ENCODE measurements at places on chromosomes 3 and 15.

GRCh38 chr3:18643281-18643680 lies 218.1 kb upstream of the SATB1 start:
- no peak for DNase-seq

GRCh38 chr15:52790169-52790708 lies at the start of gene ONECUT1:
Gene ONECUT1, minus strand, starts transcription at chr15:52790336. Its CDS starts 452 bp downstream, at chr15:52789884.
- peak; percentile 82 for DNase-seq

DNA sequence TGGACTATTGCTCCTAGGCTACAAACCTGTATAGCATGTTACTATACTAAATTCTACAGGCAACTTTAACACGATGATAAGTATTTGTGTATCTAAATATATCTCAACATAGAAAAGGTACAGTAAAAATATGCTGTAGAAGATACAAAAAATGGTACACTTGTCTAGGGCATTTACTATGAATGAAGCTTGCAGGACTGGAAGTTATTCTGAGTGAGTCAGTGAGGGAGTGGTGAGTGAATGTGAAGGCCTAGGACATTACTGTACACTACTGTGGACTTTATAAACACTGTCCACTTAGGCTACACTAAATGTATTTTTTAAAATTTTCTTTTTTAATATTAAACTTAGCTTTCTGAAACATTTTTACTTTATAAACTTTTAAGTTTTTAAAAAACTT lies 140.5 kb upstream of the SGO1 start:
- no peak for DNase-seq

DNA sequence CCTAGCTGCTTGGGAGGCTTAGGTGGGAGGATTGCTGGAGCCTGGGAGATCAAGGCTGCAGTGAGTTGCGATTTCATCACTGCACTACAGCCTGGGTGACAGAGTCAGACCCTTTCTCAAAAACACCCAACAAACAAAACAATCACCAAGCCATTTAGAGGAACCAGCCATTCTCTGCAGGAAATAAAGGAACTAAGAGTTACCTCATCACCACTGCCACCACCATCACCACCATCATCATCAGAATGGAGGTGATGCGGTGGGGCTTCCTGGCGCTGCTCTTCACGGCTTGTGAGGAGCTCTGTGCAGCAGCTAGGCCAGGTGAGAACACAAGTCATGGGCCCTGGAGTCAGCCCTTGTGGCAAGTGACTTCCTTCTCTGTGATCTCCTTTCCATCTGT lies 37.7 kb upstream of the KLHL25 start:
- DNase-seq: no peak

DNA sequence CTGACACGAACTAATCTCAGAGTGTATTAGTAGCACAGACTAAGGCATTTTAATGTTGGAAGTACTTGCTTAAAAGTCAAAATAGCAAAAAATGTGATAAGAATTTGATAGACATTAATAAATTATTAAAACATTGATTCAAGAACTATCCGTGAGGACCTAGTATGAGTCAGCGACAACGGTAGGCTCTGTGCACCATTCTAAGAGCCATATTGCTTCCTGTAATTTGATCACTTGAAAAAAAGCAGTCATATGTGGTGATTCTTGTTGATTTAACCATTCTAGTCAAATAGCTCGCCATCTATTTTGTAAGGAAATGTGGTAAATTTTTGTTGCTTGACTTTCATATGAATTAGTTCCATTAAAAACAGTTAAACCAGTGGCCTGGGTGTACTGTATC lies 534.9 kb upstream of the ARRDC4 start:
- DNase-seq: no peak

- DNase-seq: no peak
These were observed 551.9 kb upstream of the GOLIM4 start for GRCh38 chr3:168647582-168647981.

DNA sequence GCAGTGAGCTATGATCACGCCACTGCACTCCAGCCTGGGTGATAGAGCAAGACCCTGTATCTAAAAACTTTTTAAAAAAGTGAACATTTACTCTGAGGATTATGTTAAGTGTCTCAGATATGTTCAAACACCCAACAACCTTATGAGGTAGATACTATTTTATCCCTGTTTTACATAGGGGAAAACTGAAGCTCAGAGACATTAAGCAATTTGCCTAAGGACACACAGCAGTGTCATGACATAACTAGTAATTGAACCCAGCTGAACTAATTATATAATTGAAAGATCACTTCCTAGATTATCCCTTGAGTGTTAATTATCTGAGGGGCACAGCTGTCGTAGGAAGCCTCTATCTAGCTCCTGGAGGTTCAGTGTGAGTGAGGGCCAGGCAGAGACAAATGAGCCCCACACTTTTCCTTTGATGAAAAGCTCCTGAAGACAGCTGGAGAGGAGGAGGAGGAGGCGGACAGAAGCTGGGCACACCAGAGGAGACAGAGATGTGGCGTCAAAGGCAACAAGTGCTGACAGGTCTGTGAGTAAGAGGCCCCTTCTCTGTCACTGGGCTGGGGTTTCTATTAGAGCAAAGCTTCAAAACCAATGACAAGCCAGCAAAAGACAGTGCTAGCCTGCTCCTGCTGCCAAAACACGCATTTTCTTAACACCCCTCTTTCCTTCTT lies 20.5 kb downstream of the TRH start:
- no peak for DNase-seq

GRCh38 chr3:18099611-18100010 lies 325.5 kb downstream of the SATB1 start:
- no peak for DNase-seq

GRCh38 chr3:186359078-186359477 lies 3.0 kb downstream of the DGKG start:
- no peak for DNase-seq

GRCh38 chr15:40052604-40053003 lies 13.6 kb upstream of the SRP14 start:
- no peak for DNase-seq

GRCh38 chr15:80249973-80250372 lies 2.0 kb downstream of the CTXND1 start:
- DNase-seq: no peak

- DNase-seq: no peak
These were observed 60.5 kb upstream of the TBC1D5 start for GRCh38 chr3:17802950-17803349.

DNA sequence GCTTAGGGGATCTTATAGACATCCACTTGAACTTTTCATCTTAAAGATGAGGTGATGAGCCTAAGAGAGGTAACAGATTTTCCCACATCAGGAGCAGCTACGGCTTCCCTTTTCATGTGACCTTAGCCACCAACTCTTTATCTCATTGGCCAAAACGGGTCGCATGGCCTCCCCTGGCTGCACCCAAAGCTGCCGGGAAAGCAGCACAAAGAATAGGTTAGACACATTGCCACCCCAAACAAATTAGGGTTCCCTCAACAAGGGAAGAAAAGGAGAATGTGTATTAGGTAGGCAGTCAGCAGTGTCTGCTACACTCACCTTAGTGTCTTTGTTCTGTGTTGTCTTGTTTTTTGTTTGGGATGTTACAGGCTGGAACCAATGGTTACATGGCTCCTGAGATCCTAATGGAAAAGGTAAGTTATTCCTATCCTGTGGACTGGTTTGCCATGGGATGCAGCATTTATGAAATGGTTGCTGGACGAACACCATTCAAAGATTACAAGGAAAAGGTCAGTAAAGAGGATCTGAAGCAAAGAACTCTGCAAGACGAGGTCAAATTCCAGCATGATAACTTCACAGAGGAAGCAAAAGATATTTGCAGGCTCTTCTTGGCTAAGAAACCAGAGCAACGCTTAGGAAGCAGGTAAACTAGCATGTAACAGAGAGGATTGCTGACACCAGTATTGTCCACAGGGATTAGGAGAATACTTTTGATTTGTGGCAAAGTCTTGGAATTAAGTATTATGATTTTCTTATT lies 44.2 kb downstream of the GRK7 start:
- DNase-seq: no peak

DNA sequence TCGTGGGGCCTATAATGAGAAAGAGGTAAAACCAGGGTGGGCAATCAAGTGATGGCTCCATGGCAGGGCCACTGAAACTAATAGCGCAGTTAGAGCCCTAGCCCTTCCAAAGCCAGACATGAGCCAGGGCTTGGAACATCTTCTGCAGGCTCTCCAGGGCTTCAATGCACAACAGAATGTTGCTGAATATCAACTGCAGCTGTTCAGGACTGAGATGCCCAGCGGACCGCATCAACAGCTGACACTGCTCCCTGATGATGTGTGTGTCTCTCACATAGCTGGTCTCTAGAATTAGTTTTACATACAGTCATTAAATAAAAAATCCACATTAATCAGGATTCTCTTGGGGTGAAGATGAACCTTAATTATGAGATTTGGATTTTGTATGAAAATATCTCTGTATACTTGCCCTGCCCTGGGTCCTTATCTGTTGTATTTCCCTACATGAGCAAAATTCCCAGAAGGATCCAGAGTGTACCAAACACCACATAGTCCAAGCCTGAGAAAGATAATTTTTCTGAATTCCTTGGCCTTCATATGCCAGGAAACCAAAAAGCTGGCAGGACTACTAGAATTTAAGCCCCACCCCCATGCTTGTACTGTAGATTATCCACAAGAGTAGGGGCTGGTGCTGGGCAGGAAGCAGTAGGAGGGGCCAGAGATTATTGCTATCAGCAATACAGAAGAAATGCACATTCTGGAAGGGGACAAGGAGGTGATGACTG lies 7.7 kb upstream of the GOLGB1 start:
- no peak for DNase-seq

DNA sequence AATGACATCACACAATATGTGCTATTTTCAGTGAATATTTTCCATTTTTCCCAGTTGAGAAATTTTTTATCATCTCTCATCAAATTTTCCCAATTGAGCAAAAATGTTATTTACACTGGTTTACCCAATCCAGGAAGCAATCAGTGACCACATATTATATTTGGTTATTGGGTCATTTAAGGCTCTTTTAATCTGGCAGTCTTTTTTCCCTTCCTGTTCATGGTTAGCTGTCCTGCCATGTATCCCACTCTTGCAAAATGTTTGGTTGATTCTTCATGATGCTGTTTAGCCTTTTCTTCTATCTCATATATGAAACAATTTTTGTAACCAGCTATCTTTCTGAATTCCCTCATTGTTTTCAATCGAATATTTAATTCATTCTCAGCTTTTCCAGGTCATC lies 626.0 kb downstream of the RBMS3 start:
- no peak for DNase-seq

GRCh38 chr3:159764490-159765029 lies 224.1 kb upstream of the IL12A start:
- DNase-seq: no peak

- peak; percentile 96 for DNase-seq
These were observed 3.8 kb downstream of the NRROS start for GRCh38 chr3:196643201-196643749.

DNA sequence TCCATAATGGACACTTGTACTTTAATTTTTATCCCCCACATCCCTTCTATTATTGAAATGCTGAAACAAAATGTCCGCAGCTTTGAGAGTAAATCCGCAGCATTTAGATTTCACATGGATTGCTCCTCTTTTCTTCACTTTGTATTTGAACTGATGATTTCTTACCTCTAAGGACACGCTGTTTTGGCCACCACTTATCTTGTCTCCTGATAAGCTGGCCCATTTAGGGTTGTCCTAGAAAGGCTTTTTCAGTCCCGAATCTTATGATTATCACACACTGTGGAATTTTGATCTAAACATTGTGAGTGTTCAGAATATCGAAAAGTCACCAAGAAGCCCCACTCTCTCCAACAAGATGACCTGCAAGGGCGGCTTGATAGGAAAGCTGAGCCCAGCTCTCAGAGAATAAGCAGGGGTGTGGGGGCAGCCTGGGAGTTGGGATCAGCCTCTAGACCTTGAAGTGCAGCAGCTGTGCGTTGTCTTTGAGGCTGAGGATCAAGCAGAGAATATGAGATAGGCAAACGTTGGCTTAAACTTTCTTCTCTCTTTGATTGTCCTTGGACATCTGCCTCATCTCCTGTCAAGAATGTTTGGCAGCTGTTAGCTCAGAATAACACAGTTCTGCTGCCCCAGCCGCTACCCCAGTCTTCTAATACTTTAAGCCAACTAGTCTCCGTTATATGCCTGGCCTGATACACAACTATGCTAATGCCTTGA lies 399.7 kb upstream of the NR2F2 start:
- DNase-seq: no peak

- no peak for DNase-seq
These were observed 203.2 kb upstream of the PEX5L start for GRCh38 chr3:180239939-180240338.

DNA sequence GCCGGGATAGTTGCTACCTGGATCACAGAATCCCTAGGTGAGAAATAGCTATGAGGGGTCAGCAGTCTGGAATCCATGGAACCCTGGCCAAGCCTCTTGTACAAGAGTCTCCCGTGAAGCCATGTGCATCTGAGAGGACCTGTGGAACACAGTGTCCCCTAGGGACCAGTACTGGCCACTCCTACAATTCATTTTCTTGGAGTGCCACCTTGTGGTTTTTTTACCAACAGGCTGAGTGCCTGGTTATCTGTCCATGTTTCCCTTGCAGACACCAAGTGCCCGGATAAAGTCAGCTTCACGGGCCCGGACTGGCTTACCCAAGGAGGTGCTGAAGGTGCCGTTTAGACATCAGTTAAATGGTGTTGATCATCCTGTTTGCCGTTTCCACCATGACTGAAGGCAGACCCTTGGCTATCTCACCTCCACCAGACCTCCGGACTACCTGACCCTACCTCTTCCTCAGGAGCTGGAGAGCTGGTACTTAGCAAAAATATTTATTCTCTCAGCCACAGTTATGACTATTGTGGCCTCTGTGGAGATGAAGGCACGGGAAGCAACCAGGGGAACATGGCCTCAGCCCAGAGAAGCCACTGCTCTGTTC lies 93.9 kb downstream of the RBPMS2 start:
- DNase-seq: peak; percentile 63

- no peak for DNase-seq
These were observed 223.8 kb downstream of the SATB1 start for GRCh38 chr3:18201315-18201714.

- DNase-seq: no peak
These were observed 13.0 kb downstream of the TMEM44 start for GRCh38 chr3:194620196-194620595.

- DNase-seq: no peak
These were observed 178.9 kb downstream of the KCNMB2 start for GRCh38 chr3:178714925-178715832.

GRCh38 chr3:183779896-183780465 lies 45.4 kb downstream of the MAP6D1 start:
- no peak for DNase-seq

DNA sequence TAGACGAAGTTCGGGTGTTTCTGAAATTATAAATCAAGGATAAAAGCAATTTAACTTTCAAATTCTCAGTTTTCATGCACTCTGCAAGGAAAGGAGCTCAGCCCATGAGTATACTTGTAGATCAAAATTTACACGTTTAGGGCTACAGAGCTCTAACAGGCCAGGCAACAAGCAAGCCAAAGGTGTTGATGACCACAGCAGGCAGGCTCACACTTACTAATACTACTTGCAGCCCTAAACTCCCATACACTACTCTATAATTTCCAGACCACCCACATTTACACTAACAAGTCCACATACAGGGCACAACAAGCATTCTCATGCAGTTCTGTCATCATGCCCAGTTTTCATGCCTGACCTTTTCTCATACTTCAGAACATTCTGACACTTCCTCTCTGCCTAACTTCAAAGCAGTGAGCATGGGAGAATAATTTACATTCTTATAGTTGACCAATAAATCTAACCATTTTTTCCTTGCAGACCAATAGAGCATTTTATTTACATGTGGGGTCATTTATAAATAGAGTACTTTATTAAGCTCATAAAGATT lies 124.7 kb upstream of the FRMD4B start:
- DNase-seq: no peak

GRCh38 chr15:80501476-80501875 lies 97.3 kb downstream of the ARNT2 start:
- no peak for DNase-seq

- no peak for DNase-seq
These were observed 15.4 kb upstream of the ABHD10 start for GRCh38 chr3:111963424-111963823.
